ENCODE measurements at places on chromosomes 5 and 9. TPM values are rescaled to one million over a fixed set of nuclear protein-coding genes. Genes with fewer than 3 reads are reported as not detected.
A peak's percentile ranks its signal among the peaks of the same experiment; 100 is the strongest.

GRCh38 chr5:87899208-87899661, 369.4 kb downstream of the TMEM161B start:
- H3K4me1 ChIP-seq = no peaks in the 10 kb centered on the region
- H3K27me3 ChIP-seq = no peaks in the 10 kb centered on the region
- peak; percentile 77 for DNase-seq
- no peak overlapping the region for H3K4me3 ChIP-seq
- H3K27ac ChIP-seq = no peak overlapping the region

DNA sequence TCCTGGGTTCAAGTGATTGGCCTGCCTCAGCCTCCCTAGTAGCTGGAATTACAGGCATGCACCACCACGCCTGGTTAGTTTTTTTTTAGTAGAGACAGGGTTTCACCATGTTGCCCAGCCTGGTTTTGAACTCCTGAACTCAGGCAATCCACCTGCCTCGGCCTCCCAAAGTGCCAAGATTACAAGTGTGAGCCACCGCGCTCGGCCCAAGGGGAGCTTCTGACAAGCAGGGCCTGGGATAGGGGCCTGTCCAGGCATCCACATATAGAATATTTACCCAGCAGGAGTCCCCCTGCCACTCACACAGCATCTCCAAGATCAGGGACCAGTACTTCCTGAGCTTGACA, 10.1 kb downstream of the IRF1 start:
- DNase-seq = no peak
- no peak overlapping the region for H3K27ac ChIP-seq
- H3K4me3 ChIP-seq = no peak overlapping the region
- no peaks in the 10 kb centered on the region for H3K4me1 ChIP-seq

DNA sequence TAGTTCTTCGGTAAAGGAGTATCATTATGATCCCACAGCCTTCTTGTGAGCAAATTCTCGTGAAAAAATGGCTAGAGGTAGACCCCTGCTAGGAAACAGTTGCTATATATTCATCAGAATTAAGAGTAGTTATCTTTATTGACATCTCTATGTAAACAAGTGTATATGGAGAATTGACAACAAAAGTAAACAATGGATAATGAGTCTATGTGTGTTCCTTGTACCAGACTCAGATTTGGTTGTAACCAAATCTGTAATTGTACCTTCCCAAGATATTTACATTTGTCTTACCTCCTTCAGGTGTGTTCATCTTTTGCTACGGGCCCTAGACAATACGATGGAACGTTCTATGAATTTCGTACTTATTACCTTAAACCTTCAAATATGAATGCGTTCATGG, 2.1 kb downstream of the NIPSNAP3B start:
- H3K4me1 ChIP-seq = no peaks in the 10 kb centered on the region
- no peaks in the 10 kb centered on the region for H3K36me3 ChIP-seq
- no peak overlapping the region for H3K27ac ChIP-seq
- no peak for DNase-seq
- H3K4me3 ChIP-seq = no peak overlapping the region

Gene CARD6
- total RNA-seq = 1.0 TPM

Gene INSL4
- total RNA-seq = not detected

All from astrocyte (in vitro differentiated cells and primary cell).